ENCODE measurements at places on chromosomes 16 and 17. TPM values are rescaled to one million over a fixed set of nuclear protein-coding genes. Genes with fewer than 3 reads are reported as not detected.

The RTN4RL1 gene
- total RNA-seq: not detected

The TBC1D24 gene
- total RNA-seq: 2.1 TPM

The INO80E gene
- 32.0 TPM for total RNA-seq

The CD300A gene
- total RNA-seq: 20.8 TPM

The CLEC10A gene
- total RNA-seq: 8.6 TPM

The UBE2Z gene
- total RNA-seq: 46.1 TPM

The GPS1 gene
- total RNA-seq: 47.4 TPM

The ARSG gene
- 18.5 TPM for total RNA-seq

The TBX6 gene
- 0.10 TPM for total RNA-seq

The GSG1L2 gene
- total RNA-seq: not detected

The TRAPPC2L gene
- 24.0 TPM for total RNA-seq

The SDK2 gene
- 2.0 TPM for total RNA-seq

The C17orf50 gene
- total RNA-seq: not detected

The TMEM98 gene
- total RNA-seq: not detected

The MPV17L gene
- total RNA-seq: under 0.01 TPM

The ABCA9 gene
- 0.42 TPM for total RNA-seq

The ITPRIPL2 gene
- 2.5 TPM for total RNA-seq

The GRAPL gene
- total RNA-seq: 5.1 TPM

The TEX14 gene
- total RNA-seq: 0.31 TPM

The KRT14 gene
- total RNA-seq: not detected

The SYCE1L gene
- total RNA-seq: 0.52 TPM

The SPATA22 gene
- not detected for total RNA-seq

The TNK1 gene
- total RNA-seq: 5.5 TPM

The TLCD3A gene
- total RNA-seq: 0.31 TPM

The SCNN1G gene
- not detected for total RNA-seq

The CIBAR2 gene
- not detected for total RNA-seq

The PRSS36 gene
- 1.2 TPM for total RNA-seq

The CA10 gene
- total RNA-seq: 0.10 TPM

The SMPD3 gene
- total RNA-seq: 2.6 TPM

The DNAH17 gene
- under 0.01 TPM for total RNA-seq

The PDE6G gene
- total RNA-seq: 2.1 TPM

The CAMTA2 gene
- 12.9 TPM for total RNA-seq

The SLFN11 gene
- total RNA-seq: 20.7 TPM

The KREMEN2 gene
- total RNA-seq: not detected

The CCL11 gene
- total RNA-seq: not detected

The ARHGAP27 gene
- 41.3 TPM for total RNA-seq

The TNFRSF17 gene
- 0.21 TPM for total RNA-seq
